ENCODE measurements at places on chromosomes 3 and 15. TPM values are rescaled to one million over a fixed set of nuclear protein-coding genes. Genes with fewer than 3 reads are reported as not detected.

Gene NEK11
- 2.3 TPM for total RNA-seq

- no peak for DNase-seq
Measured at GRCh38 chr3:38711321-38711720, 61.8 kb upstream of the SCN5A start.

- no peak for DNase-seq
Measured at GRCh38 chr15:31149088-31149505, 47.6 kb upstream of the TRPM1 start.

DNA sequence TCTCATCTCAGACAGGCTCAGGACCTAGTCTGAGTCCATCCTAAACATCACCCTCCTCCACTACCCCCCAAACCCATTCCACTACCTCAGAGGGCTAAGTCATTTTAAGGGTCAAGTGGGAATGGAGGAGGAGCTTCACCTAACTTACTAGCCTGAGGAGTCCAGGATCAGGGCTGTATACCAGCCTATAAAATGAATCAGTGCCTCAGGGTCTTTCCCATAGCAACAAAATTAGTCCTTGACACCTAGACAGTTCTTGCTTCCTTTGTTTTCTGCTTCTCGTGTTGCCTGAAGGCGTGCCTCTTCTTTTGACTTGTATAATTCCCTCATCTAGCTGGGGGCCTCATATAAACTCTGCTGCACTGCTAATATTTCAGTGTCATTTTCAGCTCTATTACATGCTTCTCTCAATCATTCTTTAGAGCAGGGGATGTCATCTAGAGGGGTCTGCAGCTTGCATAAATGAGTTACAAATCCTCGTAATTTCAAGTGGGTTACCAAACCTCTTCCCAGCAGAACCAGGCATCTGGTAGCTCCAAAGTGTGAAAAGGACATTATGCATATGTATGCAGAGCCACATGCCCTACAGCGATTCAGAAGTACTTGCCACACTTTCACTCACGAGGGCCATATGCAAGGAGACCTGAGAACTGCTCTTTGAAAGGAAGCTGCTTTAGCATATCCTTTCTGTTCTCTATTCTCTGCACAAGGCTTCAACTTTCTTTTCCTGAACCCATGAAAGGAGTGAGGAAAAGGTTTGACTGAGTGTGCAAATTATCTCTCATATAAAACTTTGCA, 311.7 kb upstream of the SEMA6D start:
- DNase-seq, result no peak

DNA sequence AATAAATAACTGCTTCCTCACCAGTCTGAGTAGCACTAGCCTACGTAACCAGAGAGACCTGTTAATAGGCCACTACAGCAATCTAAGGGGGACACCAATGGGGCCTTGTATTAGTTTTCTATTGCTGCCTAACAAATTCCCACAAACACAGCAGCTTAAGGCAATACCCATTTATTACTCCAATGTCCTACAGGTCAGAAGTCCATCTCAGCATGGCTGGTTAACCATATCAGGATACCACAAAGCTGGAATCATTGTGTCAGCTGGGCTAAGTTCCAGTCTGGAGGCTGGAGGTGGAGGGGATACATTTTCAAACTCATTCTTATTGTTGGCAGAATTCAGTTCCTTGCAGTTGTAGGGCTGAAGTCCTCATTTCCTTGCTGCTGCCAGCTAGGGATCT, 331.9 kb downstream of the ULK4 start:
- DNase-seq, result no peak

Gene PTH1R
- under 0.01 TPM for total RNA-seq

Gene PRR20G
- not detected for total RNA-seq

DNA sequence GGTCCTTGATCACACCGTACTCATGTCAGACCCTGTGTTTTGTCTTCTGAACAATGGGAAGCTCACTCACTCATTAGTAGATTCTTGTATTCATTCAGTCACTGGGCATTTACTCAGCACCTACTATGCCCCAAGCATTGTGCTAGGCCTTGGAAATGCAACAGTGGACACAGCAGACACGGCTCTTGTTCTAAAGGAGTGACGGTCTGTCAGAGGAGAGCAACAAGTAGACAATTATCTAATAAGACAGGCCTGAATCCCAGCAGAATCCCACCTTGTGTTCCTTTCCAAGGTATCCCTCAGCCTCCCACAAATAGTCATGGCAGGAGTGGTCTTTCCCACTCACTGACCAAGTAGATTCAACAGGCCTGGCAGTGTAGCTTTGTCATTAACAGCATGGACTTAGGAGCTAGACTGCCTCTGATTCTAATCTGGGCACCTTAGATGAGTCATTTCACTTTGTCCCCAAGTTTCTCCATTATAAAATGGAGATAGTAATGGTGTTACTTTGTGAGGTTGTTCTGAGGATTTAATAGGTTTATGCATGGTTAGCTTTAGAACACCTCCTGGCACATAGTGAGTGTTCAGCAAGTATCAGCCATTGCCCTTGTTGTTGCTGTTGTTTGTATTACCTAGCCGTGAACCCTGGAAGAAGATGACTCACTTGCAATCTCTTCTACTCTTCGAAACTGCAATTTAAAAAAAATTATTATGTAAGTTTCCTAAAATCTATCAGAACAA, 69.1 kb downstream of the SSUH2 start:
- DNase-seq, result no peak

DNA sequence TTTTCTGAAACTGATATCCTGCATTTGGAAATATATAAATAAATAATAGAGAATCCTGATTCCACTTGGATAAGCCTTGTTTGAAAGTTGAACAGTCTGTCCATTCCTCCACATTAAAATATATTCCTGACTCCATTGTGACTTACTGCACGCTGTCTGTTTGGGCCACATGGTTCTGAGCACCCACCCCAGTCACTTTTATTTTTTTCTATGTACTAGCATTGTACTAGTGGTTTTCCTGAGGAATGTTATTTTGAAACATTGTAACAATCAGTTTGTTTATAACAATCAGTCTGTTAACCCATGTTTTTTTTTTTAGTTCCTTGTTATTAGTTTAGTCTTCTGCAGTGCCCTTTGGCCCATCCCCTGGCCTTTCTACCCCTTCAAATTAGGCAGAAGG, 87.4 kb upstream of the CCNL1 start:
- DNase-seq, result peak; percentile 54

DNA sequence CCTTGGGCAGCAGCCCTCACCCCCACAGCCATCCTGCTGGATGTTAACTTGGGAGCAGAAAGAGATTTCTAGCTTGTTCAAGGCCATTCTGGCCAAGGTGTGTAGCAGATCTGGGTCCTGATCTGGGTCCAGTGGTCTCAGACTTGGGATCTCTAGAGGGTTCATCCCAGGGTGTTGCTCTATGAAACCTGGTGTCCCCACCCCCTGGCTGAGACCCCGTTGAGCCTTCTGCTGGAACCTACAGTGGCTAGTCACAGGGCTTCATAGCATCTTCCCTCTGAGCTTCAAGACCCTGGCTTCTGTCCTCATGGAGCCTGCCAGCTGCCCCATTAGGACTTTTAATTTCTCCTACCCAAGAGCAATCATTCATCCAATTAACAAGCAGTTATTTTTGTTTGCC, 64.3 kb downstream of the EPHB1 start:
- no peak for DNase-seq

DNA sequence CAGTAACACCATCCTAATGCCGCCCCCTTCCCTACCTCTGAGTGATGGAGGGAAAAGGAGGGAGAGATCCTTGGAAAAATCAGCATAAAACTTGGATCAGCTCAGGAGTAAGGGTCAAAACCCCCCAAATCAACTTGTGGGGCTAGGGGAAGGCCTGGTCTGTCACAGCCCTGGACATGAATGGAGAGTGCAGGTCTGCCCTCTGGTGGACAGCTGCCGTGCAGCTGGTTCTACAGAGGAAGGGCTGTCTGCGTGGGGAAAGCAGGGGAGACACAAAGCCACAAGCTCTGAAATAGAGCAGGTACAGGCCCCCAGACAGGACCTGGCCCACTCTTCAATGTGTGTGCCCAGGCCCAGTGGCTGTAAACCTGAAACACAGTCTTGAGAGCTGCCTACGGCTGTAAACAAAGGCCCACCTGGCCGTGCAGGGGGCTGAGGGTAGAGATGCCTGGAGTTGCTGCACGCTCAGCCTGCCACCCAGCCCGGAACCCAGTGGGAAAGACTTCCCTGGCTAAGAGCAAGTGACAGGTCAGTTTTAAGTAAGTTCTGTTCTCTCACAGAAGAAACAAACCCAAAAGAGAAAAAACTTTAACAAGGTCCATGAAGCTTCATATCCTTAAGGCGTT, 16.4 kb downstream of the CLK3 start:
- DNase-seq, result no peak

Data from dermis microvascular lymphatic vessel endothelial cell (primary cell).